ENCODE measurements at places on chromosomes 1 and 21.

DNA sequence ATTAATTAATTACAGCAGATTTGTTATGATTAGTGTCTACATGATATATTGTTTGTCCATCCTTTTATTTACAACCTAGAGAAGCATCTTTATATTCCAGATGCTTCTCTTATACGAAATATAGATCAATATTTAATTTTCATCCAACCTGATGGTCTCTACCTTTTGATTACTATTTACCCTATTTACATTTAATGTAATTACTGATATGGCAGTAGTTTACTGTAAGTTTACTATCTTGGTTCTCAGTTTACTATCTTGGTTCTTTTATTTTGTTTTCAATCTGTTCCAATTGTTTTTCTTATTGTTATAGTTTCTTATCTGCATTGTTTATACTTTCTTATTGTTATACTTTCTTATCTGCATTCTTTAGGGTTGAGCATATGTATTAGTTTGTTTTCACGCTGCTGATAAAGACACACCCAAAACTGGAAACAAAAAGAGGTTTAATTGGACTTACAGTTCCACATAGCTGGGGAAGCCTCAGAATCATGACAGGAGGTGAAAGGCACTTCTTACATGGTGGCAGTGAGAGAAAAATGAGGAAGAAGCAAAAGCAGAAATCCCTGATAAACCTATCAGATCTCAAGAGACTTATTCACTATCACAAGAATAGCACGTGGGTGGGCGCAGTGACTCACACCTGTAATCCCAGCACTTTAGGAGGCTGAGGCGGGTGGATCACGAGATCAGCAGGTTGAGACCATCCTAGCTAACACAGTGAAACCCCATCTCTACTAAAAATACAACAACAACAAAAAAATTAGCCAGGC, 28.9 kb downstream of the FAF1 start:
- DNase-seq = no peak

DNA sequence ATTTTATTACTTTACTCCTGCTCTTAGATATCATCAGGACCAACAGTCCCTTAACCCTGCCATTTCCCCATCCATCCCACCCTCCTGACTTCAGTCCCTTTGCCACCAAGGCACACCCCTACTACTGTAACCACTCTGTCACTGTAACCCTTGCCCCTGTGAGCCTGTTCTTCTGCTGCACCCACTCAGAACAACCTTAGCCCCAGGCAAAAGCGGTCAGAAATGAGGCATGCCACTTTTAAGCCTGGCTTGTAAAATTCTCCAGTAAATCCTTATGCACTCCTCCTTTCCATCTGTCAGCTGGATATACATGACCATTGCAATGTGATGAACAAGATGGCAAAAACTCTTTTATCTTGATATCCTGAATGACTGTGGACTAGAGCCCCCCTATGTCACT, 555.0 kb upstream of the PLXNA2 start:
- no peak for DNase-seq

- DNase-seq = no peak
These were observed 28.7 kb downstream of the COL6A2 start for GRCh38 chr21:46126309-46127238.

GRCh38 chr1:177385760-177386698, 215.3 kb downstream of the BRINP2 start:
- DNase-seq = no peak

GRCh38 chr1:76725864-76726619, 141.2 kb upstream of the ST6GALNAC5 start:
- DNase-seq = no peak

DNA sequence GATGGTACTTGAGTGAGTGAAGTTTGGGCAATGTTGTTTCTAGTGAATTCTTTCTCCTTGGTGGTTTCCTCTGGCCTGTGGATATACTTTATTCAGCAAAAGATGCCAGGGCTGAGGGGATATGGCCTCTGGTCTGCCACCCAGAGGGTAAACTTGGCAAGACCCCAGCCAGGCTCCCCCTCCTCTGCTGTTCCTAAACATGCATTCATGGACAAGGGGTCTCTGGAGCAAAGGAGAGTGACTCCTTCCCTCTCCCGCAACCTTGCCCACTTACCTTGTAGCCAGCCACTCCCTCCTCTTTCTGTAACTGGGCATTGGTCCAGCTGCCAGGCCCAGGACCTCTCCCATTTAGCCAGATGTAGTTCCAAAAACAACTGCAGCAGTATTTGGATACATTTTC, 43.8 kb downstream of the RUNX3 start:
- no peak for DNase-seq

GRCh38 chr1:112672842-112673241, 1.6 kb upstream of the MOV10 start:
- DNase-seq = no peak

- no peak for DNase-seq
These were observed 7.5 kb downstream of the GSTM3 start for GRCh38 chr1:109733236-109733870.

- no peak for DNase-seq
These were observed 4.7 kb upstream of the SYNJ1 start for GRCh38 chr21:32732544-32732943.

DNA sequence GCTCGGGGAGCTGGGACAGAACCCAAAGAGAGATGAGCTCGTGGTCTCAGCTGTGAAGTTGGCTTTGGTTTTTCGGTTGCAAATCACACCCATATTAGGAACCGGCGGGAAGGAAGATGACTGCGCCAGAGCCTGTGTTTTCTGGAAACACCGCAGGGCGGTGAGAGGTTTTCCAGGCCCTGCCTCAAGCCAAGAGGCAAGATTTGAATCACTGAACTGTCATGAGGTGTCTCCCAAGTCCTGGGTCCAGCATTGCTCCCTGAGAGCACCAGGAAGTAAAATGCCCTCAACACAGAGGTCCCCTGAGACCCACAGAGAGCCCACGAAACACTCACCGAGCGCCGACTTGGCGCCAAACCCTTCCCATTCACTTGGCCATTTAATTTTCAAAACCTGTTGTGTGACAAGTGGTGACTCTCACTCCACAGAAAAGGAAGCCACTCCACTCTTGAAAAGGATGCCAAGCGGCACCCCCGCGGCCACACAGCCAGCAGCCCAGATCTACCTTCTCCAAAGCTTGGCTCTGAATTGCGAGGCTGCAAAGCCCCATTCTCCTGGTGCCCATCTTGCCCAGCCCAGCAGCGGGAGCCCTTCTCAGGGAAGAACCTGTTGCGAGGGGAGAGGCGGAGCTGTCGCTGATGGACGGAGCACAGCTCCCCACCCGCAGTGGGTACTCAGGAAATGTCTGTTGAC, 99.0 kb upstream of the RUNX3 start:
- peak; percentile 74 for DNase-seq

- no peak for DNase-seq
These were observed 24.5 kb downstream of the AHCYL1 start for GRCh38 chr1:110008971-110009565.

DNA sequence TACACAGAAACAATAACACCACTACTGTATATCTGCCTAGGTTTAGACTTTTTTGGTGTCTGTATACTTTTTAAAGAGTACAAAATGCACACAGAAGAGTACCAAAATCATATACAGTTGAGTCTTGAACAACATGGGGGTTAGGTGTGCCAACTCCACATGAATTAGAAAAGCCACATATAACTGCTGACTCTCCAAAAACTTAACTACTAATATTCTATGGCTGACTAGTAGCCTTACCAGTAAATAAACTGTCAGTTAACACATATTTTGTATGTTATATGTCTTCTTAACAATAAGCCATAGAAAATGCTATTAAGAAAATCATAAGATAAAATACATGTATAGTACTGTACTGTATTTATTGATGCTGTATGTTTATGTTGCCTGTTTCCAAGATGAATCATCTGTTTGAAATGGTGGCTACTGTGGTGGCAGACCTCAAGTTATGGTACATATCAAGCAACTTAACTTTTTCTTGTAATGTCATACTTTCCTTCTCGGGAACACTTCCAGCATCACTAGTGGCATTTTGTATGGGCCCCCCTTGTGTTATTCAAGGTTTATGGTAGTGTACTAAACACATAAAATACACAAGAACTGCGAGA, 71.2 kb downstream of the LHX4 start:
- DNase-seq = no peak

GRCh38 chr21:46442938-46443337, 15.8 kb upstream of the DIP2A start:
- no peak for DNase-seq

GRCh38 chr1:25688390-25689119, 72.0 kb downstream of the MAN1C1 start:
- DNase-seq = no peak

DNA sequence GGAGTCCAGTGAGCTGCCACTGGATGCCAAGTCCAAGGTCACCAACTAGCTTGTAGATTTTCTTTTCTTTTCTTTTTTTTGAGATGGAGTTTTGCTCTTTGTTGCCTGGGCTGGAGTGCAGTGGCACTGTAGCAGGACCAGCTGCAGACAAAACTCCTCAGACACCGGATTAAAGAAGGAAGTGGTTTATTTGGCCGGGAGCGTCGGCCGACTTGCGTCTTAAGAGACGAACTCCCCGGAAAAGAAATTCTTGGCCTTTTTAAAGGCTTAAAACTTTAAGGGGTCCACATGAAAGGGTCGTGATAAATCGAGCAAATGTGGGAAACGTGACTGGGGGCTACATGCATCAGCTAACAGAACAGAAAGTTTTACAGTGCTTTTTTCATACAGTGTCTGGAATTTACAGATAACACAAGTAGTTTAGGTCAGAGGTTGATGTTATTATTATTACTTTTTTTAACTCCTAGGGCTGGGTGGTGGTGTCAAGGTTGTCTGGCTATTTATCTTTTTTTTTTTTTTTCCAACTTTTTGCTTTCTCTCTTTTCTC, 36.4 kb upstream of the CFAP126 start:
- no peak for DNase-seq

DNA sequence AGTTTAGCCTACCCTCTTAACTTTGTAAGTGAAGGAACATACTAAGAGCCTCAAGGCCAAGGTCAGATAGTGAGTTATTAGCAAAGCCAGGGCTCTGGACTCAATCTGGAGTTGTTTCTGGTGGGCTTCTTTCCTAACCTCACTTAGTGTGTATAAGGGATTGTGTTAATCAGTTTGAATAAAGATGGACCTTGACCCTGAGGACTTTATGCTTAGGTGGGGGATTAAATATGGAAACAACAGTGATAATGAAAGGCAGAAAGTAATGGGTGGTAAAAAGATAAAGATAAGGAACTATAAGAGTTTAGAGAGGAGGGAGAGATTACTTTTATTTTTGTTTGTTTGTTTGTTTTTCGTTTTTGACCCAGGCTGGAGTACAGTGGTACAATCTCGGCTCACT, 5.5 kb downstream of the RABGAP1L start:
- no peak for DNase-seq

DNA sequence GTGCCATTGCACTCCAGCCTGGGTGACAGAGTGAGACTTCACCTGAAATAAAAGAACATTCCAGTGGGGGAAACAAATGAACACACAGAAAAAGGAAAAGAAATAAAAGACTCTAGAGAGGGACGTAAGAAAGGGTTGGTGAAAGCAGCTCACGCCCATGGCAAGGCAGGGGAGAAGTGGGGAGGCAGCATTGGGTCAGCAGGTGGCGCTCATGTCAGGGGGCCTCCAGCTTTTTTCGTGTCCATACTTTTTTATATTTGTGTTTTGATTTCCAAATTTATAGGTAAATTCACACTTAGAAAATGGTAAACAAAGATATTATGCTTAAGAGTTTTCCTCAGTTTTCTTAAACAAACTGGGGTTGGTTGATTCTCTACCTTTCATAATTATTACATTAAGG, 45.5 kb downstream of the VPS13D start:
- peak; percentile 43 for DNase-seq
